ENCODE measurements at places on chromosomes 2 and 18.

DNA sequence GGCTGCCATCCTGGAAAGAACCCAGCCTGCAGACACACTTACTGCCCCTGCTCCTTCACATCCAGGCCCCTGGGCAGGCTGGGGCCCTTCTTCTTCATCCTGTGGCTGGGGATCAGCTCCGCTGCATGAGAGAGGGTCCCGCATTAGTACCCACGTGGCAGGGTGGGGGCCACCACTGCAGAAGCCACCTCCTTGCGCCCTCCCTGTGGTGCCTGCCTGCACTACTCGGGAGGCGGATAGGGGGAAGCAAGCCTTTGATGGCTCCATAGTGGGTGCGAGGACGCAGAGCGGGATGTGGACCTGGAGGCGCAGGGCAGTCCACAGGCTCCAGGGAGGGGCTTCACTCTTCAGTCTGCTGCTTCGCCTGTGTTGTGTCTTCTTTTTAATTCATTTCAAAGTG is 46.7 kb downstream of the GPC1 start:
- DNase-seq = no peak

- no peak for DNase-seq
Observed at GRCh38 chr2:40037303-40037702, 258.2 kb upstream of the THUMPD2 start.

DNA sequence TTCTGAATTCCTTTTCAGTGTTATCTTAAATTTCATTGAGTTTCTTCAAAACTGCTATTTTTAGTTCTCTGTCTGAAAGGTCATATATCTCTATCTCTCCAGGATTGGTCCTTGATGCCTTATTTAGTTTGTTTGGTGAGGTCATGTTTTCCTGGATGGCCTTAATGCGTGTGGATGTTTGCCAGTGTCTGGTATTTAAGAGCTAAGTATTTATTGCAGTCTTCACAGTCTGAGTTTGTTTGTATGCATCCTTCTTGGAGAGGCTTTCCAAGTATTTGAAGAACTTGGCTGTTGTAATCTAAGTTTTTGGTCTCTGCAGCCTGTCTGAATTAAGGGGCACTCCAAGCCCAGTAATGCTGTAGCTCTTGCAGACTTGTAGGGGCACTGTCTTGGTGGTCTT is 249.3 kb downstream of the ZNF385B start:
- DNase-seq = no peak

- no peak for DNase-seq
Observed at GRCh38 chr18:61334951-61335683, 1.9 kb downstream of the CDH20 start.

DNA sequence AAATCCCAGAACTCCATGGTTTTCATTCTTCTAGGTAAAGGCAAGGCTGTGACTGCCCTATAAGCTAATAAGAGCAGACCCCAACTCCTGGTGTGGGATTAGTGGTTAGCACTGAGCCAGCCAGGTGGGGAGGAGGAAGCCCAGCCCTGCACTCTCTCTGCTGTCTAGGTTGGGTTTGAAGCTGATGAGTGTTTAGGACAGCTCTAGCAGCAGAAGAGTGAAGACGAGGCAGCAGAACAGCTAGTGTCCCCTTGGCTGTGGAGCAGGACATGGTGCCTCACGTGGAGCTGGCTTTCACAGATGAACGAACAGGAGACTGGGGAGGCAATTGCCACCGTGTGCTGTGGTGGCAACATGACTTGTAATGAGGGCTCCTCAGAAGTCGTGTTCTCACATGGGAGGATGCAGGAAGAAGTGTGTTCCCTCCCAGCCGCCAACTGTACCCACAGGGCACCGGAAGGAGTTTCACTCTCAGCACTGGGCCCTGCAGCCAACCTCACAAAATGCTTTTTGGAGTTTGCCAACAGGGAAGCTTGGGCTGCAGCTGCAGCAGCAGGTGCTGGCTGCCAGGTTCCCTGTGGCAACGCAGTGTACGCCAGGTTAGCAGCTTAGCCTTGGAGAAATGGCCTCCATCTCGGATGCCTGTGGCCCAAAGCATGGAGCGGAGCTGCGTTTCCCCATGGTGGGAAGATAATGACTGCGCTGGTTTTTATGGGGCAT is 328.2 kb downstream of the SETBP1 start:
- no peak for DNase-seq

- DNase-seq = no peak
Observed at GRCh38 chr2:136164280-136164776, 46.4 kb upstream of the CXCR4 start.

DNA sequence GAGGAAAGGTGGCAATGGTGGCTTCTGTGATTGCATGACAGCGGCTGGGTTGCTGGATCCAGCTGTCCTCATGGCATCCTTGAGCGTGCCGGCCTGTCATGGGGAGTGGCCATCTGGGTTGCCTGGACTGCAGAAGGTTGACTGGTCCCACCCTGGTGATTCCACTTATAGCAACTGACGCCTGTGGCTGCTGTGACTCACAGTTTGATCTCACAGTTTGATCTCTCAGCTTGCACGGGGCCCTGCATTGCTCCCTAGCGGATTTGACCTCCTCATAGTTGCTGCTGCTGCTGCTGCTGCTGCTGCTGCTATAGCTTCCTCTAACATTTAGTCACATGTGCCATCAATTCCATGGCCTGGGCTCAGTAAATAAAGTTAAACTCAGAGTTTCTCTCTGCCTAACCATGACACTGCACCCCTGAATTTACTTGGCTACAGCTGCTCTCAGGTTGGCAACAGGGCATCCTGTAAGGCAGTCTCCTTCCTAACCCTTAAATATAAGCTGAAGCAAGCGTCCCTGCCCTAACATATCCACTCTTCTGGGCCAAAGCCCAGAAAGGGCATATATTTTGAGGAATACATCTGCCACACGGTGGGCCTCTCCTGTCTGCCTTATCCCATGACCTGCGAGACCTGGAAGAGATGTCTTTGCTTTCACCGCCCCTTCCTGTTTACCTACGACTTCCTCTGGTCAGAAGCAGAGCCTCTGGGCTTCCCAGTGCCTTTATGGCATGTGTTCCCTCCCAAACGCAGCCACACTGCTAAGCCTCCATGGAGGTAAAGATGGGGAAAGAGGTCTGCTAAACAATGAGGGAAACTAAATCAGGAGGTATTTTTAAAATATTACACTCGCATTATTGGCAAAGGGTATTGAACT is 37.8 kb upstream of the CCDC150 start:
- DNase-seq = no peak

DNA sequence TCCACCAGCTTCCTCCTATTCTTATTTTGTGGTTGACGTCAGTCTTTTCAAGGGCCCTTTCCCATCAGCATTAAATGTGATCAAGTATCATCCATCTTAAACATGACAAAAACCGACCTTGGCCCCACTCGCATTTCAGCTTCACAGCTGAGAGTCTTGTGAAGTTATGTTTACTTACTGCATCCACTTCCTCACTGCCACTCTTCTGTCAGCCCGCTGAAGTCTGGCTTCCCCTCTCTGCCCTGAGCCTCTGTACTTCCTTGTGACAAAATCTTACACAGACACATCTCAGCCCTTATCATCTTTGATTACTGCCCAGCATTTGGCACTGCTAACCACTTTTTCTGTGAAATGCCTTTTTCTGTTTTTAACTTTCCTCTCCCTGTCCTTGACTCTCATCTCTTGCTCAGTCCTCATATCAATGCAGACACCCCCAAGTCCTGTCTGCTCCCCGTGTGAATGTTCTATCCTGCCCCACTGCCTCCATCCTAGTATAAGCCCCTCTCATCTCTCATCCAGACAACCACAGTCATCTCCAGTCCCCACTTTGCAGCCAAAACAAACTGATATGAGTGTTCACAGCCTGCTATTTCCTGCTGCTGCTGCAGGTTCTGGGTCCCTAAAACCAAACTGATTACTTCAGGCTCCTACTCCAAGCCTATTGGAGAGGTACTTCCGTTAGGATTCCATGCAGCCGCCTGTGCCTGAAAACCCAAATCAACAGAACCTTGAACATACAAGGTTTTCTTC is 31.4 kb downstream of the FOSL2 start:
- no peak for DNase-seq

- DNase-seq = no peak
Observed at GRCh38 chr2:72927619-72928550, 10.6 kb downstream of the EMX1 start.

DNA sequence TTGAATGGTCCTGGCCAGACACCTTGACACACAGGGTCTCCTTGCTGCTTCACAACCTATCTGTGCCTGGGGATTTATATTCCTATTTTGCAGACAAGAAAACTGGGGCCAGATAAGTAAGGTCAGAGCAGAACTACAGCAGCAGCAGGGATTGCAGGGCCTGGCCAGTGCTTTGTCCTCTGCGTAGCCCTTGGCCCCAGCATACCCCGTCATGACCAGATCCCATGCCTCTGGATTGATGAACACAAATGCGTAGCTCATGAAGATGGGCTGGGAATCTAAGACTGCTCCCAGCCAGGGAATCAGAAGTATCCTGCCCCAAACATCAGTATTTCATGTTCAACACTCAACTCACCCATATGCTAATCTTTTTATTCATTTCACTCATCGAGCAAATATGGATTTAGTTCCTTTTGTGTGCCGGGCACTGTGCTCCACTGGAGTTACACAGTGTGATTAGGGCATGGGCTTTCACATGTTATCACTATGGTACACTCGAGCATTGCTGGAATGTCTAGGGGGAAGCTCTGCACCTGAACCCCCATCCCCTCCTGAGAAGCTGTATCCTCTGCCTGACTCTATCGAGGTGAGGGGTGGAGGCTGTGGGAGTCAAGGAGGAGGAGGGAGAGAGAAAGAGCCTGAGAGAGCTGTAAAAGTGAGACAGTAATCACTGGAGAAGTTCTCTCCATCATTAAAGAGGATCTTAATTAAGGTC is 143.3 kb downstream of the CYP26B1 start:
- DNase-seq = no peak

GRCh38 chr2:174039551-174040416 is 74.6 kb upstream of the SP3 start:
- DNase-seq = peak; percentile 82

Measured in right renal cortex interstitium (tissue), 3 donors.